Mesothelial cell of epicardium (in vitro differentiated cells): ENCODE measurements at places on chromosomes 6 and 20. TPM values are rescaled to one million over a fixed set of nuclear protein-coding genes. Genes with fewer than 3 reads are reported as not detected.

DNA sequence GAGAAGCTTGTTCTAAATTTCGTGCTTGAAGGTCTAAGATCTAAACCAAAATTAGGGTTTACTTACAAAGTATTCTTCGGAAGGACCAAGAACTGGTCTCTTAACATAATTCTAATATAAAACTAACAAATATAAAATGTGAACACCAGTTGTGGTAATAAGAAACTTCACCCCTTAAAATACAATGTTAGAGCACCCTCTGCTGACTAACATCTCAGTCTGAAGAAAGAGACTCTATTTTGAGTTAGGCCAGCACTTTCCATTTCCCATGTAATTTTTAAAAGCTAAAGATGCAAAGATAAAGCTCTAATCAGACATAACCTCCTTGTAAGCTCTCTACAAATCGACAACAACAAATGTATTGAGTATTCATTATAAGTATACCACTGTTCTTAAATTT lies 24.6 kb downstream of the ATG5 start:
- H3K27ac ChIP-seq = no peak overlapping the region
- H3K27me3 ChIP-seq = no peaks in the 10 kb centered on the region
- no peak for DNase-seq
- H3K36me3 ChIP-seq = peaks cover 3% of the 10 kb centered on the region
- no peak overlapping the region for H3K4me3 ChIP-seq

GRCh38 chr20:53081916-53082863 lies 110.0 kb downstream of the TSHZ2 start:
- H3K4me1 ChIP-seq = peaks cover 15% of the 10 kb centered on the region
- no peaks in the 10 kb centered on the region for H3K27me3 ChIP-seq
- H3K36me3 ChIP-seq = no peaks in the 10 kb centered on the region
- no peak overlapping the region for H3K4me3 ChIP-seq

GRCh38 chr6:170424604-170425126 lies 118.1 kb downstream of the FAM120B start:
- no peak for DNase-seq
- no peaks in the 10 kb centered on the region for H3K36me3 ChIP-seq
- H3K27ac ChIP-seq = no peak overlapping the region
- H3K4me3 ChIP-seq = no peak overlapping the region

GRCh38 chr6:13278991-13279390 lies 49.3 kb downstream of the TBC1D7 start:
- H3K27me3 ChIP-seq = no peaks in the 10 kb centered on the region
- no peaks in the 10 kb centered on the region for H3K36me3 ChIP-seq
- H3K4me1 ChIP-seq = peaks cover 8% of the 10 kb centered on the region
- DNase-seq = no peak

GRCh38 chr6:31794866-31795615 lies 511 bp downstream of the VARS1 start:
- peak overlapping the region; percentile 99 for H3K4me3 ChIP-seq
- H3K36me3 ChIP-seq = peaks cover 8% of the 10 kb centered on the region
- DNase-seq = peak; percentile 57
- peak overlapping the region; percentile 100 for H3K27ac ChIP-seq
- peaks cover 12% of the 10 kb centered on the region for H3K4me1 ChIP-seq
- H3K27me3 ChIP-seq = no peaks in the 10 kb centered on the region

DNA sequence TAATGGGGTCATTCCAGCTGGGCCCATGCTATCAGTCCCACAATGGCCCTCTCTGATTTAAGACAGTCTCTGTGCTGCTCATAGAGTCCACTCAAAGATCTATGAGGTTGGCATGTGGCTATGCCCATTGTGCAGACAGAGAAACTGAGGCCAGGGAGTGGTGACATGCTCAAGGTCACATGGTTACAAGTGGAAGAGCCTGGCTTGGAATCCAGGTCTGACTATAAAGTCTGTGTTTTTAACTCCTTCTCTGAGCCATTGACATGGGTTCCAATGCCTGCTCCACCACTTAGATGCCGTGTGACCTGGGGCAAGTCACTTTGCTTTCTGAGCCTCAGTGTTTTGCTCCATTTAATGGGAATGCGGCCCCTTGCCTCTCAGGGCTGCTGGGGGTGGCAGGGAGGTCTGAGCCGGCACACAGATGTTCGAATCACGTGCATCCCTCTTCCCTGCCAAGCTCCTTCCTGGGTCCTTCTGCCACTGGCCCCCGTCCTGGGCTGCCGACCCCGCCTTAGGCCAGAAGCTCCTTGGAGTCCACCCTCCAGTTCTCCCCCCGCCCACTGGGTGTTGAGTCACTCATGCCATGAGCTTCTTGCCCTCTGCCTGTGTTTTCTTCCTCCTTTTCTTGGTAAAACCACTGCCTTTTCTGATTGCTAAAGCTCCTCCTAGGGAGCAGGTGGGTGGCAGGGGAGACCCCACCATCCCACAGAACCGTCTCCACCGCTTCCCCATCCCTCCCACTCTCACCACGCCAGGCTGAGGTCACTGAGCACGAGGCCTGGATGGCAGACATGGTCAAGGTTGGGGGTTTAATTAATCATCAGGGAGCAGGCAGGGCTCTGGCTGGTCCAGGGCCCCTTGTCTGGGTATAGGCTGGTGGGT lies 35.7 kb downstream of the CEBPB start:
- H3K27me3 ChIP-seq = no peaks in the 10 kb centered on the region
- H3K4me1 ChIP-seq = peaks cover 5% of the 10 kb centered on the region
- no peak overlapping the region for H3K4me3 ChIP-seq
- DNase-seq = no peak

- DNase-seq = peak; percentile 75
- H3K4me3 ChIP-seq = peak overlapping the region; percentile 89
- H3K27ac ChIP-seq = peak overlapping the region; percentile 89
- H3K4me1 ChIP-seq = peaks cover 28% of the 10 kb centered on the region
- H3K36me3 ChIP-seq = peaks cover 4% of the 10 kb centered on the region
These were observed 961 bp downstream of the RRBP1 start for GRCh38 chr20:17680836-17681725.

DNA sequence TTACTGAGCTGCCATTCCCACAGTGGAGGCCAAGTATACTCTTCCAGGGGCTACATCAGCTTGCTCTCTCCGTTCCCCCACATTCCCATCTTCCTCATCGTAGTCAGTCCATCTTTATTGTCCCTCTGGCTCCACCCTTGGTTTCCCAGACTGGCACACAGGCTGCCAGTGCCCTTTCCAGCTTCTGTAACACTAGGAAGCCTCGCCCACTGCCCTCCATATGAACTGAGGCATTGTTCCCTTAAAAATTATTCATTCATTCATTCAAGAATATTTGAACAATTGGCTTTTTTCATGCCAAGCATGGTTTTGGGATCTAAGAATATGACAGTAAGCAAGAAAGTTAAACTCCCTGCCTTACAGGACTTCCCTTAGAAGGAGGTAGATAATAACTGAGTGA lies 14.3 kb downstream of the ROS1 start:
- no peak overlapping the region for H3K4me3 ChIP-seq
- no peaks in the 10 kb centered on the region for H3K4me1 ChIP-seq
- no peaks in the 10 kb centered on the region for H3K36me3 ChIP-seq
- no peak overlapping the region for H3K27ac ChIP-seq

DNA sequence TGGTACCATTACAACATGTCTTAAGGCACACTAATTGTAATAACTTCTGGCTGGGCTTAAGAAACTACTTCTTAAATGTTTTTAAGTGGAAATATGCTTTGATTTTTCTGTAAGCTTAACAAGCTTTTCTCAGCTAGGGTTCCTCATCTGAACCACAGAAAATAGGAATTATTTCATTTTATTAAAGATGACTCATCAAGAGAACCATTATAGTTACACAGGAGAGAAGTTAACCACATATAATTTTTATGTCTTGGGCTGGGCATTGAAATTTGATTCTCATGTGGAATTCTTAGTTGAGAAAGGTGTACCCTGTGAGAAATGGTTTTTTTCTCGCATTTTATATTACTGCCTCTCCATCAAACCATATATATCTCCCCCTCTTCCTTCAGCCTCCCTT lies 75.1 kb downstream of the QKI start:
- no peaks in the 10 kb centered on the region for H3K27me3 ChIP-seq
- H3K4me3 ChIP-seq = no peak overlapping the region
- DNase-seq = no peak
- H3K36me3 ChIP-seq = peaks cover 5% of the 10 kb centered on the region
- H3K4me1 ChIP-seq = peaks cover 17% of the 10 kb centered on the region
- H3K27ac ChIP-seq = no peak overlapping the region

DNA sequence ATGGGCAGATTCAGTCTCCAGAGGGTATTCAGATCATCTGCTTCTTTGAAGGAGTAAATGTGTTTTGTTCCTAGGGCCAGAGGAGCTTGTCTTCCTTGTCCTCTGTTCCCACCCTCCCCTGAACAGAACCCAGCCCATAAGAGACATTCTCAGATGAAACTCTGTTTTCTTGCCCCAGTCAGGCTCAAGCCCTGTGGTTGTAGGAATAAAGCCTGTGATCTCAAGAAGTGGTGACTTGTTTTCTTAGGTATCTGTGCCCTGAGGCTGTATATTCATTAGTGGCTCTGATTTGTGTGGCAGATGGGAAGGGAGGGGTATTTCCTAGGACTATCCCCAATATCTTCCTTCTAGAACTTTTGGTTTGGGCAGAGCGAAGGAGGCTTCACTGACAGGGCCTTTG lies 27.9 kb downstream of the GSS start:
- H3K27ac ChIP-seq = peak overlapping the region; percentile 73
- no peak overlapping the region for H3K4me3 ChIP-seq
- no peak for DNase-seq
- peaks cover 36% of the 10 kb centered on the region for H3K36me3 ChIP-seq
- no peaks in the 10 kb centered on the region for H3K27me3 ChIP-seq

C4B gene
- total RNA-seq = 10.4 to 12.5 TPM (median 11.5 TPM) in 3 replicates

FABP7 gene
- 2.9 to 4.0 TPM (median 3.9 TPM) in 3 replicates for total RNA-seq

SASH1 gene
- 24.0 to 30.2 TPM (median 28.7 TPM) in 3 replicates for total RNA-seq

LRRC1 gene
- 26.1 to 30.4 TPM (median 27.0 TPM) in 3 replicates for total RNA-seq

SYCP2 gene
- total RNA-seq = 1.8 to 2.8 TPM (median 2.3 TPM) in 3 replicates

CCM2L gene
- 0.16 to 0.38 TPM in 2 of 3 replicates, not detected in the other for total RNA-seq

TUBB2B gene
- total RNA-seq = 110 to 121 TPM (median 114 TPM) in 3 replicates
